ENCODE measurements at places on chromosomes 4 and X.

DNA sequence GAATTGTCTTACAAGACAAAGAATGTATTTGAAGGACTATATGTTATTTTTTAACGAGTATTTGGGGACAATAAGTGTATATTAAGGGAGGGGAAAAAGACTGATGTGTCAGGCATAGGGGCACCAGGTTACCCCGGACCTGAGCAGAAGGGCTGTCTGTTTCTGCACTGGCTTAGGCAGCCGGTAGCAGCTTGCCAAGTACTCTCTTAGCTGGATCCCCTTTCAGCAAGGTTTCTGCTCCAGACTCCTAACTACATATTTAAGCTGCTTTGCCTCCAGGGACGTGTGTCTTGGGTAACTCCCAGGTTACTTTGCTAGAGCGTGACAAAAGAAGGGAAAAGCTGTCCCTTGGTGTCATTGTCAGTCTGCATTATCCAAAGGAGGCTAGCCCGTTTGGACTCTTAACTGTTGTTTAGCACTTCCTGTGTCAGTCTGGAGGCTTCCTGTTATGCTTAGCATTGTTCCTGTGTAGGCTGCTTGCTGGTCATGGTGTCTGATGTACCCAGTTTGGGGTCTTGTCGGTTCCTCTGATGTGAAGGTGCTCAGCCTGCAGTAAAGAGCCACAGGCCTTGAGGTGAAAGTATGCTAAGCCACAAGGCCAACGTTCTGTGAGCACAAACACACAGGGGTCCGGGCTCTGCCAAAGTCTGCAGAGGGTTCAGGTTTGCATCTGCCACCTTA lies 11.6 kb downstream of the CXCR3 start:
- DNase-seq = no peak

- no peak for DNase-seq
Observed at GRCh38 chrX:110245011-110245410, 72.9 kb downstream of the AMMECR1 start.

GRCh38 chr4:145308598-145308997 lies 128.2 kb upstream of the OTUD4 start:
- no peak for DNase-seq

GRCh38 chrX:112688242-112688641 lies 8.5 kb upstream of the LHFPL1 start:
- no peak for DNase-seq

DNA sequence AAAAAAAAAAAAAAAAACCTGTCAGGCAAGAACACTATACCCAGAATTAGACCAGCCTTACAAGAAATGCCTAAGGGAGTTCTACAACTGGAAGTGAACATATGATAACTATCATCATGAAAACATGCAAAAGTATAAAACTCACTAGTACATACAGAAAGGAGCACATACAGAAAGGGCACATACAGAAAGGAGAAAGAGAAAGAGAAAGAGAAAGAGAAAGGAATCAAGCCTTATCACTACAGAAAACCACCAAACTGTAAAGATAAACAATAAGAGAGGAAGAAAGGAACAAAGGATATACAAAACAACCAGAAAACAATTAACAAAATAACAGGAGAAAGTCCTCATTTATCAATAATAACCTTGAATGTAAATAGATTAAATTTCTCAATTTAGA lies 50.4 kb downstream of the PHKA1 start:
- no peak for DNase-seq
